NCI-H2081 treated with DMSO at 0.1 percent for 48 hours (cell line): ENCODE measurements at places on chromosomes 12 and 14.

GRCh38 chr12:16155938-16156337 lies 121.5 kb downstream of the SLC15A5 start:
- no peak for DNase-seq

DNA sequence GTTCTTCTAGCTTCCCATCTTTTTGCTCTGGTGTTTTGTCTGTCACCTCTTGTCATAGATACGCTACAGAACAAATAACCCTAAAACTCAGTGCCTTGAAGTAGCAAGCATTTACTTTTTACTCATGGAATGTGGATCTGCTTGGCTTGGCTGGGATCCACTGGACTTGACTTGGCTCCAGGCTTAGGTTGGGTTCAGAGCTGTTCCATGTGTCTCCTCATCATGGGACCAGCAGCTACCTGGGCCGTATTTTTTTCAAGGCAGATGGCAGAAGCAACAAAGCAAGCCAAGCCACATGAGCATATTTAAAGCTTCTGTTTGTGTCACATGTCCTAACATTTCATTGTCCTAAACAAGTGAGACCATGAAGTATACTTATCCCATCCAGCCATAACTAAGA lies 48.7 kb upstream of the ATF1 start:
- no peak for DNase-seq

DNA sequence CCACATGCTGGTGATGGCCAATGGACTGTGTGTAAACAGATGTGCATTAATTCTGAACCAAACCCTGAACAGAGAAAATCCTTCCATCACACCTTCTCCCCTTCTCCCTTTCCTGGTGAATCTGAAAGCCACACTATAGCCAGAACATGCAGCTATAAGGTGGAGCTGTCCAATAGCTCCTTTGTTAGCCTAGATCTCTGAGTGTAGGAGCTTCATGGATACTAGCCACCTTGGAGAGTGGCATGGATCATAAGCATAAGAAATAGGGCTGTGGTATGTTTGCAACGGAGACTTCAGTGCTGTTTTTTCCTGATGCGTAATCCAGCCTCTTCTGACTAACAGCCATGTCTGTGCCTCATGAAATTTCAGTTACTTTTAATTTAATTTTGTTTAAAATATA lies 364.5 kb downstream of the BTG1 start:
- no peak for DNase-seq

- DNase-seq: no peak
Measured at GRCh38 chr12:110699591-110700445, 10.9 kb upstream of the HVCN1 start.

DNA sequence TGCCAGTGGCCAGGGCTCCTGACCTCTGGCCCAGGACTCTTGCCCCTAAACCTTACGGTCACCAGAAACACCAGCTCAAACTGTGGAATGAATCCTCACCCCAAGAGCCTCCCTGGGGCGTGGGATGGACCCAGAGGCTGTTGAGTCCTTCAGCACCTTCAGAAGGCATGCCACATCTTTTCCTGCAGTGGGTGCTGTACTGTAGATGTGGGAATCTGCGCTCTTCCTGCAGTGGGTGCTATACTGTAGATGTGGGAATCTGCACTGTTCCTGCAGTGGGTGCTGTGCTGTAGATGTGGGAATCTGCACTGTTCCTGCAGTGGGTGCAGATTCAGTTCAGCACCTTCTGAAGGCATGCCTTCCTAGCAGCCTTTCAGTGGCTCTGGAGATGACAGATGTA lies 1.2 kb downstream of the KRT82 start:
- DNase-seq: no peak

DNA sequence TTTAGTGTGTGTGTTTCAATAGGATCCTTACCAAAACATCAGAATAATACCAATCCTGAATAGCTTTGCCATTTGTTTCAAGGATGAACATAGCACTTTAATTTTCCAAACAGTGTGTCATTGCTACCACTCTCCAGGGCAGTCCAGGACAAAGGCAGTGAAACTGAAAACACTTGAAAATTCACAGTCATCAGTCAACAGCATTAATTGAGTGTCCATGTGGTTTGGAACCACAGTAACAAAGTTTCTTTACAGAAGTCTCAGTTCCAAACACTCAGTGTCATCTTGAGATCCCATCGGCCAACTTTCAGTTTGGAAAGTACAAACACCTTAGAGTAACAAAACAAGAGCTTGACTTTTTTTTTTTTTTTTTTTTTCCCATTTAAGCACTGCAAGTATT lies 228.4 kb upstream of the SOX5 start:
- DNase-seq: no peak

- DNase-seq: no peak
Measured at GRCh38 chr14:60656686-60657455, 7.6 kb upstream of the SIX1 start.

DNA sequence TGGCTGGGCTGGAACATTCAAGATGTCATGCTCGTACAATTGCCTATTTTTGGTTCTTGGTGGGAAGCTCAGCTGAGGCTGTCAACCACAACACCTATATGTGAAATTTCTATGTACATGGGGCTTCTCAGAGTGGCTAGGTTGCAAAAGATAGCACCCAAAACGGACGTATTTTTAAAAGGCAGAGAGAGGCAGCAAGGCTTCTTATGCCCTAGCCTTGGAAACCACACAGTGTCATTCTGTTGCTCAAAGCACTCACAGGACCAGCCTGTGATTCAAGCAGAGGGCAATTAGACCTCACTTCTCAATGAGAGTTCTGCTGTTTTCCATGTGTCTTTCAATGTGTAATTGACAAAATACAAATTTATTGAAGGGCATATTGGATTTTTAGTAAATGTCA lies 134.0 kb downstream of the GXYLT1 start:
- no peak for DNase-seq

DNA sequence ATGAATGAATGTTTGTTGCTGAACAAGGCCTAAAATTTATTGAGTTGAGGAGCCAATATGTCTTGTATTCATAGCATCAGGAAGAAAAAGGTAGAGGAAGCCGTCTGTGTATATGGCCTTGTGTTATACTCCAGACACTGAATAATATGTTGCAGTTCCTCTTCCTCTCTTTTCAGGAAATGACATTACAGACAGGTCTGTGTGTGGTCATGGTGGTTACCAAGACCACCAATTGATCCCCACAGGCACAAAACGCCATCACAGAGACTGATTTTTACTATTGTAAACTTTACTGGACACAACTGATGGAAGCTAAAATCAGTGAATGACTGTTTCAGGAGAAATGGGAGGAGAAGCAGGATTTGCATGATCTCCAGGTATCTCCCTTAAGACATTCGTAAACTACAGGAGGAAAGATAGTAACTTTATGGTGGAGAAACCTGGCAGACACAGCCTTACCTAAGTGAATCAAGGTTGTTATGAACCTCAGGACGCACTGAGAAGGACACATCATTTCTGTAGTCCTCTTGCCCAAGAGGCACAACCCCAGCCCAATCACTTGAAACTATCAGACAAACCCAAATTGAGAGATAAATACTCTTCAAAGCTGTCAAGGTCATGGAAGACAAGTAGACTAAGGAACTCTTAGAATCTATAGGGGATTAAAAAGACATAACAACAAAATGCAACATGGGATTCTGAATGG lies 334.1 kb upstream of the RGS6 start:
- no peak for DNase-seq

GRCh38 chr14:90981636-90982035 lies 78.8 kb downstream of the RPS6KA5 start:
- DNase-seq: no peak

- no peak for DNase-seq
Measured at GRCh38 chr12:131855521-131856142, 27.4 kb downstream of the MMP17 start.

DNA sequence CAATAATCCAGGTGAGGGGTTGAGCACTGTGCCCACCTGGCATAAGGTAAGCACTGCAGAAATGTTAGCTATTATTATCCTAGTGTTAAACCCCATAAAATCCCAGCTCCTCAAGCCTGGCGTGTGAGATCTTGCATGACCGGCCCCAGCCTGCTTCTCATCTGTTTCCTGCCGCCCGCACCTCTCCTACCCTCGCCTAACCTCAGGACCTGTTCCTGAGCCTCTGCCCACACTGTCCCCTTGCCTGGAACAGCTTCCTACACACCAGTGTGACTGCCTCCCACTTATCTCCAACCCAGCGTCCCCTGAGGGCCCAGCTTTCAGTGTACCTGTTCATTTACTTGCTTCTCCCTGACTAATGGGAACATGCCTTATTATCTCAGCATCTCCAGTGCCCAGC lies 24.7 kb downstream of the ISCA2 start:
- no peak for DNase-seq

DNA sequence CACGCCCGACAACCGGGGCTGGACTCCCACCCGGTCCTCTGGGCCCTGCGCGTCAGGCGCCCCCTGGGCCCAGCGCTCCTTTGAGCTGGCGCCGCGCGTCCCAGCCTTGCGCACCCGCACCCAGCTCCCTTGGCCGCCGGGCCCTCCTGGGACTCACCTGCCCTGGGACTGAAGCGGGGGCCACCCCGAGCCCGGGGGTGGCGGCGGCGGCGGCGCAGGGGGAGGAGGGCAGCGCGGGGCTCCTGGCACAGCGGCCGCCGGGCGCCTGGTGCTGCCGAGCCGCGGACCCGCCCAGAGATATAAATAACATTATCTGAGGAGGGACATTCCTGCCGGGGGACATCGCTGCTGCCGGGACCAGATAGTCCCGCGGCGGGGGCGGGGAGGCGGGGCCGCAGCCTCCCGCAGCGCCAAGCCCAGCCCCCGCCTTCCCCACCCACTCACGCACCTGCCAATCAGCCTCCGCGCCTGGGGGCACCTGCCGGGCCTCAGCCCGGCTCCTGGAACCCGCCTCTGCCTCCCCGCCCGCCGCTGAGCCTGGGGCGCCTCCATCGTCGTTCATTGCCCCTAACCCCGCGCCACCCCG lies at the start of gene SPTB:
Gene SPTB (minus strand): TSS at position 273 of the 586 bp plus-strand sequence. CDS start 56,813 bp downstream, outside the sequence.
- DNase-seq: no peak

GRCh38 chr12:49121047-49121696 lies 10.0 kb downstream of the TUBA1B start:
- no peak for DNase-seq

DNA sequence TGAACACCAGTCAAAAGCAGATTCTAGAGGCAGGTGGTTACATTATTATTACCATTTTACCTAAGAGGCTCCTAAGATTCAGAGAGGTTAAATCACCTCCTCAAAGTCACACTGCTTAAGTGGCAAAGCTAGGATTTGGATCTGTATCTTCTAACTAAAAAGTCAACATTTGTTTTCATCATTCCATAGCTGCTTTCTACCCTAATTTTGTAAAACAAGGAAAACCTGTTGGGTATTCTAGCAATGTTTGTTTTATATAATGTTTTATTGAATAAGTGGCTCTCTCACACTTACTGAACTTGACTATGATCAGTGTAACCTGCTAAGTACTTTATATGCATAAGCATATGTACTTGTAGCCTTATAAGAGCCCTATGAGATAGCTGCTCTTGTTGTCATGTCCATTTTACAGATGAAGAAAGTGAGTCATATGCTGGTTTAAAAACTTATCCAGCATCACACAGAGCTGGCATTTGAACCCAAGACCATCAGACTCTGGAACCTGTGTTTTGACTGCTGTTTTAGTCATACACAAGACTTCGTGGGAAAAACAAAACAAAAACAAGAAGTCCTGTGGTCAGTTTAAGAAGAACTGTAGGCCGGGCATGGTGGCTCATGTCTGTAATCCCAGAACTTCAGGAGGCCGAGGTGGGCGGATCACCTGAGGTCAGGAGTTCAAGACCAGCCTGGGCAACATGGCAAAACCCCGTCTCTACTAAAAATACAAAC lies 31.7 kb upstream of the EVL start:
- DNase-seq: no peak

GRCh38 chr12:127038761-127039160 lies 1228.2 kb upstream of the TMEM132C start:
- DNase-seq: no peak

- no peak for DNase-seq
Measured at GRCh38 chr12:42611571-42612230, 22.2 kb upstream of the PRICKLE1 start.

- DNase-seq: no peak
Measured at GRCh38 chr12:112837629-112838197, 46.2 kb downstream of the RPH3A start.

- no peak for DNase-seq
Measured at GRCh38 chr12:64320611-64321010, 69.9 kb downstream of the C12orf56 start.

- DNase-seq: no peak
Measured at GRCh38 chr12:51755251-51755650, 93.3 kb downstream of the FIGNL2 start.

- no peak for DNase-seq
Measured at GRCh38 chr14:63249092-63249491, 44.8 kb downstream of the RHOJ start.

DNA sequence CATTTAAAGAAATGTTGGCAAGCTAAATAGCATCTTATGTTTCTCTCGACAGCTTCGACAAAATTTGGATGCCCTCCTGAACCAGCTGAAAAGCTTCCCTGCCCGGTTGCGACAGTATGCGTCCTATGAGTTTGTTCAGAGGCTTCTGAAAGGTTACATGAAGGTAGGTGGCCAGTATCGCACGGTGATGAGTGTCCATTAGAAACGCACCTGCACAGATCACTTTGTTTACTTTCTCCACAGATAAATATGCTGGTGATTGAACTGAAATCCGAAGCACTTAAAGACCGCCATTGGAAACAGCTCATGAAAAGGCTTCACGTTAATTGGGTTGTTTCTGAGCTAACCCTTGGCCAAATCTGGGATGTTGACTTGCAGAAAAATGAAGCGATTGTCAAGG lies 36.5 kb downstream of the DYNC1H1 start:
- no peak for DNase-seq

GRCh38 chr12:25629341-25629740 lies 76.3 kb upstream of the LMNTD1 start:
- no peak for DNase-seq

DNA sequence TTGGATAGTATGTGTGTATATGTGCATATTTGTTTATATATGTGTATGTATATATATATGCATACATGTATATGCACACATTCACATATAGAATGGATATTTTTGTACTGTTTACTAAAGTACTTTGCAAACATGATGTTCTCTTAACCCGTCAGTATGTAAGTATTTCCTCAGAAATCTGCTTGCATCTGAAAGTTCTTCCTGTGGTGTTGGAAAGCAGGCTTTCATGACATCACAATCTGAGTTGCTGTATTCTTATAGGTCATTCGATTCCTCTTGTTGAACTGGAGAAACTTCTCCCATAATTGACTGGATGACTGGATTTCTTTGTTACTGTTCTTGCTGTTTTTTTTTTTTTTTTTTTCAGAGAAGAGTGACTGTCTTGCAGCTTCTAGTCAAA lies 29.1 kb downstream of the GABARAPL1 start:
- no peak for DNase-seq

- no peak for DNase-seq
Measured at GRCh38 chr12:1820191-1820895, at the start of gene LRTM2. Gene LRTM2 (plus strand): TSS chr12:1820565. CDS start chr12:1828149, 7,584 bp downstream.

- DNase-seq: no peak
Measured at GRCh38 chr12:95216711-95217376, 423 bp downstream of the FGD6 start.

DNA sequence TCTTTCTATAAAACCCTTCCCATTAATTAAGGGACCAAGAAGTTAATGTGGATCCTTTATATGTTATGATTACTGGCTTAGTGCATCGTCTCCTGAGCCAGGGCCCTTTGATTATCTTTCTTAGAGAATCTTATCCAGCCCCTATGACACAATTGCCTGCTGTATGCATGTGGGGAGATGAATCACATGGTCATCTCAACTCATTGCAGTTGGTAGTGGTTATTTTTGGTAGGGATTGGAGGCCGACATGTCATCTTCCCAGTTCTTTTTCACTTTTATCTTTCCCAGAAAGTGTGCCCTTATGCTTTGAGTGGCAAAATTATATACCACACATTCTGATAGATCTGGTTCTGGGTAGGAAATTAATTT lies 26.0 kb downstream of the ZNF664 start:
- no peak for DNase-seq

- DNase-seq: no peak
Measured at GRCh38 chr12:55019784-55020183, at the start of gene NEUROD4. Gene NEUROD4 (plus strand): TSS chr12:55019974. CDS start chr12:55026440, 6,466 bp downstream.
